ENCODE measurements at places on chromosomes 1 and 21.

DNA sequence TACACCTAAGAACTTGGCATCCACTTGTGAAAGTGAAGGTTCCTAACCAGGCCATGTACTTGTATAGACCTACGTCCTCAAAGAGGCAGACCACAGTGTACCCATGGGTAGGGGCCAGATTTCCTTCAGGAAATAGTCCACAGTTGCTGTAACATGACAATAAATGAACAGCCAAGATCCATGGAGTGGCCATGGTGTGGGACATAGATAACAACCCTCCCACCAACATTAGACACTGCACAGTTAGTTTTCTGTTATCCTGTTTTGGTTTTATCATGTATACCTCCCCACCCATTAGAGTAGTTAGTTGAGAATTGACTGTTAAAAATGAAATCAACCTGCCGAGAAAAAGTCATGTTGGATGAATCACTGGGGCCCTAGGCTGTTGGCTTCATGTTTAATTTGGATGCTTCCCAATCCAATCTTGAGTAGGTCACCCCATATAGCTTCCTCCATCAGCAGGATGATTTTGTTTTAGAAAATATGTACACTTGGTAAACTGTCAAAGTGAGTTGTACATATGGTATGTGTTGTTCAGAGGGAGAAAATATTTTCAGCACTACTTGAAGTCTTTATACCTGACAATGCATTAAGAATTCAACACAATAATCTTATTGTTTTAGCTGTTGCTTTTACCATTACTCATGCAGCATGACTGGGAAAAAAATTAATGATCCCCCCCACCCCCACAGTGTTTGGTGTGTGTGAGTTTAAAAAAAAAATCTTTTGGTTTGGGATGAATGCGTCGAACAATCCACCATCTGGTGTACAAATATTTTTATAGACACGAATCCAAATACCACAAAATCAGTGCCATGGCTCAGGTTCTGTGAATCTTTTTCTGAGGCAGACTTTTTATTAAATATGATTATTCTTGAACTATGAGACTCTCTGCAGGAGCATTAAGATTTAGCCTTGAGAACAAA lies 88.3 kb upstream of the ARHGAP29 start:
- peak; percentile 99 for DNase-seq

DNA sequence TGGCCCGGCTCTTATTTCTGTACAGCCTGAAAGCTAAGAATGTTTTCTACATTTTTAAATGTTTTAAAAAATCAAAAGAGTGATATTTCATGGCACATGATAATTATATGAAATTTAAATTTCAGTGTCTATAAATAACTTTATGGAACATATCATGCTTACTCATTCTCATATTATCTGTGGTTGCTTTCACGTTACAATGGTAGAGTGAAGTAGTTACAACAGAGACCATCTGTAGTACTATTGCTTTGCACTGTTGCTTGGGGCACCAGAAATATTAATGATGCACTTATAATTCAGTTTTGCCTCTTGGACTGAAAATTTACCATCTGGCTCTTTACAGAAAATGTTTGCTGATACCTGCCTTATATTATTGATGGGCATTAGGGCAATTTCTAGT lies 481.6 kb downstream of the PLPP3 start:
- no peak for DNase-seq

DNA sequence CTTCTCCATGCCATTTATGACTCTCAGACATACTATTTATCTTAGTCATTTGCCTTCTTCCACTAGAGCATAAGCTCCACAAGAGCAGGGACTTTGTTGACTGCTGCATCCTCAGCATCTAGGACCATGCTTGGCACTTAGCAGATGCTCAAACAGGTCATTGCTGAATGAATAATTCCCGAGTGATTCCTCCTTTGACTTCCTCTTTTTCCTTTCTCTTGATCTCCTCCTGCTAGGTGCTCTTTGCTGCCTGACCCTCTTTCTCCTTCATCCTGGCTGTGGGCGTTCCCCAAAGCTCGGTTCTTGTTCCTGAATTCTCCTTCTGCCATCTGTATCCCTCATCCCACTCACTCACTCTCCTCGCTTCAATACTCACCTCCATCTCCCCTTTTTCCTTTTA lies 23.5 kb downstream of the SYT6 start:
- no peak for DNase-seq

DNA sequence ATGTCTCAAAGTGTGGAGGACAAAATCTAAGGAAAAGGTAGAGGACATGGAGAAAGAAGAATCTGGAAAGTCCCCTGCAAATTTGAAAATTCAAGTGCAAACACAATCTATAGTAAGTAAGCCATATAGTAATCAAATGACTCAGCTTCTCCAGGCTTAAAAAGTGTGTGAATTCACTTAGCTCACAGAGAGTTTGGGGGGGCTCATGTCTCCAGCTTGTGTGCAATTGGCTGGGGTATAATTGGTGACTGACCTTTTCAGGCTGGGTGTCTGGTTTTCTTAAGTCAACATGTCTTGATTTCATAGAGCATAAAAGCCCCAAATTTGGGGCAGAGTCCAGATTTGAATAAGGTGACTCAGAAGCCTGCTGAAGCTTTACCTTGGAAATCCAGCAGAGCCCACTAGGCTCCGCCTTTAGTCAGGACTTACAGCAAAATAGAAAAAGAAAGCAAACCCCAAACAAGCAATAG lies 8.6 kb downstream of the CLDN14 start:
- no peak for DNase-seq

Measured in fibroblast of the conjunctiva (primary cell).